T-helper 1 cell (primary cell): ENCODE measurements at places on chromosomes 12 and 14.

DNA sequence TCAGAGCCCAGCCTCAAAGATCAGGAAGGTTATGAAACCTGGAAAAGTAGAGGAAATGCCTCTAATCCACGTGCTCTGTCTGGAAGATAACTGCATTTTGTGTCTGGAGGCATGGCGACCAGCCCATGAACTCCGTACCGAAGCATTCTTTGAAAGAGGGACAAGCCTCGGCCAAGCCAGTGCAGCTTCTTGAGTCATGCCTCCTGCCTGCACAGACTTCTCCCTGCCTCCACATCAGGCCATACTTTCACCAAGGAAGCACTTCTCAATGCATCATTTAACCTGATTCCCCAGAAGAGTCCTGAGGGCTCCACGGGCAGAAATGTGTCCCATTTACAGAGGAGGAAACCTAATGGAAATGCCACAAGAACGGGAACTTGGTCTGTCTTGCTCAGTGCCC, 3.4 kb downstream of the ACTN1 start:
- no peak for DNase-seq

DNA sequence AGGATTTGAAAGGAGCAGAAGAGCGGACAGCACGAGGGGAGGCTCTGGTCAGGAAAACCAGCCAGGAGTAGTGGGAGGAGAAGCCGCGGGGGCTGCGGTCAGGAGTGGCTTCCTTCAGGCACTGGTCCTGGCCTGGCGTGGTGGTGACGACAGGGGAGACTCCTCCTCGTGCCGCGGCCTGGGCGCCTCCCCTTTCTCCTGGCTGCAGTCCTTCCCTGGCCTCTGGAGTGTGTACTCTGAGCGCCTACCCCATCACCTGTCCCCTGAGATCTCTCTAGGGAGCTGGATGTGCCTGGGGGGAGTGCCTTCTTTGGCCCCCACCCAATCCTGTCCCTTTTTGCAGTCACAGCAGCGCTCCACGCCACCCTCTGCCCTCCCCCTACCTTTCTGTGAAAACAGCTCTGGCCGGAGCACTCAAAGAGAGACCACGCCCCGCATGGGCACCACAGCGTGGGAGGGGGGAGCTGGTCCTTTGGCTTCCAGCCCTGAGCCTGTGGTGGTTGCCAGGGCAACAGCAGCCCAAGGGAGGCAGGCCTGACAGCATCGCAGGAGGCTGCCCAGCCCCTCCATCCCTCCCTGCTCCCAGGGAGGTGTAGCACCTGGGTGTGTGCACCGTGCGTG, 125.9 kb downstream of the CALM1 start:
- DNase-seq, result no peak

- no peak for DNase-seq
Measured at GRCh38 chr14:67963960-67964812, 144.6 kb downstream of the RAD51B start.

- no peak for DNase-seq
Measured at GRCh38 chr12:6843118-6843902, 2.6 kb downstream of the GNB3 start.

DNA sequence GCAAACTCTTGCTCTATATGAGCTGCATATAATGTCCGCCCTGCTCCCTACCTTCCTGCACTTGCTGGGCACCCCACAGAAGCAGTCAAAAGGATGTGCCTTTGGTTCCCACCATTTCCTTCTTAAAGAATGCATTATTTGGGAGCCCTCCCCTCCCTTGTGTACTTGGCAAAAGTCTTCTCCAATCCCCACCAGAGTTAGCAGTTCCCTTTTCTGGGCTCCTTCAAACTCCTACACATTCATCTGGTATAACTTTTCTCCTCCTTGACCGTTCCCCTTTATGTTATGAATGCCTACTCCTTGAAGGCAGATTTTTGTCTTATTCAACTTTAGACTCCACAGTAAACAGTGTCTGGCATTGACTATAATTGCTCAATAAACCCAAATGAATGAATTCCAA, 27.8 kb downstream of the AREL1 start:
- DNase-seq, result no peak

GRCh38 chr12:94731733-94732360, 81.5 kb upstream of the TMCC3 start:
- no peak for DNase-seq
